ENCODE measurements at places on chromosomes 13 and 19. TPM values are rescaled to one million over a fixed set of nuclear protein-coding genes. Genes with fewer than 3 reads are reported as not detected.

DNA sequence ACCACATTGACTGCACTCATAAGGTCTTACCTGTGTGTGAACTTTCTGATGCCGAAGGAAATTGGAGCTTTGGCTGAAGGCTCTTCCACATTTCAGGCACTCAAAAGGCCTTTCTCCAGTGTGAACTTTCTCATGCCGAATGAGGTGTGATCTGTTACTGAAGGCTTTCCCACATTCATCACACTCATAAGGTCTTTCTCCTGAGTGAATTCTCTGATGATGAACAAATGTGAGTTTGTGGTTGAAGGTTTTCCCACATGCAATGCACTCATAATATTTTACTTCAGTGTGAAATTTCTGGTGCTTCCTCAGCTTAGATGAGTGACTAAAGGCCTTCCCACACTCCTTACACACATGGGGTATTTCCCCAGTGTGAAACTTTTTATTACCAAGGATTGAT, 5.7 kb downstream of the ZNF132 start:
- no peak overlapping the region for H3K4me3 ChIP-seq
- no peaks in the 10 kb centered on the region for H3K27me3 ChIP-seq
- H3K36me3 ChIP-seq: peaks cover 70% of the 10 kb centered on the region
- no peak for DNase-seq
- H3K4me1 ChIP-seq: peaks cover 3% of the 10 kb centered on the region
- H3K27ac ChIP-seq: no peak overlapping the region

- H3K4me3 ChIP-seq: no peak overlapping the region
Measured at GRCh38 chr19:2188708-2189385, 25.1 kb downstream of the DOT1L start.

GRCh38 chr13:97202761-97203160, 19.4 kb upstream of the MBNL2 start:
- H3K27me3 ChIP-seq: no peaks in the 10 kb centered on the region
- no peak for DNase-seq
- H3K4me1 ChIP-seq: no peaks in the 10 kb centered on the region

DNA sequence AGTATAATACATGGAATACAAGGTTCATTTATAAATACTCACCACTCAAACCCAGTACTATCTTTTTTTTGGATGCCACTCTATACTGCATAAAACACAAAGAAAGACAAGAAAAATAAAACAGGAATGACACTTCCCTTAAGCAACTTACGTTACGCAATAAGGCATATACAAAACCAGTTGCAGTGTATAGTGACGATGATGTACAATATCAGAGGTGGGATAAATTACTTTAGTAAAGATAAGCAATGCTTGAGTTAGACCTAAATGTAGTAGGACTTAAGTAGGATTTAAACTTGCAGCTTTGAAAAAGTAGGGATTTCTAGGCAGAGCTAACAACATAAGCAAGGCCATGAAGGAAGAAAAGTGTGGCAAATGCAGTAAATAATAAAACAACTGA, 374.9 kb downstream of the SPRY2 start:
- no peak overlapping the region for H3K4me3 ChIP-seq
- peaks cover 8% of the 10 kb centered on the region for H3K4me1 ChIP-seq
- H3K27ac ChIP-seq: no peak overlapping the region
- DNase-seq: no peak
- H3K36me3 ChIP-seq: no peaks in the 10 kb centered on the region
- H3K27me3 ChIP-seq: no peaks in the 10 kb centered on the region

GRCh38 chr13:27334774-27335435, 64.3 kb downstream of the RASL11A start:
- no peaks in the 10 kb centered on the region for H3K27me3 ChIP-seq
- no peak overlapping the region for H3K27ac ChIP-seq
- H3K4me3 ChIP-seq: no peak overlapping the region
- peaks cover 20% of the 10 kb centered on the region for H3K4me1 ChIP-seq
- H3K36me3 ChIP-seq: no peaks in the 10 kb centered on the region
- no peak for DNase-seq

GRCh38 chr13:96904232-96904631, 90.0 kb downstream of the OXGR1 start:
- no peaks in the 10 kb centered on the region for H3K4me1 ChIP-seq
- no peaks in the 10 kb centered on the region for H3K36me3 ChIP-seq
- H3K4me3 ChIP-seq: no peak overlapping the region
- no peak overlapping the region for H3K27ac ChIP-seq
- DNase-seq: no peak

- H3K36me3 ChIP-seq: no peaks in the 10 kb centered on the region
- H3K27ac ChIP-seq: no peak overlapping the region
- no peak overlapping the region for H3K4me3 ChIP-seq
- DNase-seq: no peak
Measured at GRCh38 chr13:46176756-46177155, 5.2 kb downstream of the LCP1 start.

DACH1 gene
- not detected for total RNA-seq

GRCh38 chr19:49344505-49345423, 9.6 kb downstream of the CD37 start:
- H3K4me3 ChIP-seq: no peak overlapping the region
- H3K4me1 ChIP-seq: 0 out of 2 replicates have a peak, but pooled peaks cover 3% of the 10 kb centered on the region
- H3K36me3 ChIP-seq: peaks cover 70% of the 10 kb centered on the region

DNA sequence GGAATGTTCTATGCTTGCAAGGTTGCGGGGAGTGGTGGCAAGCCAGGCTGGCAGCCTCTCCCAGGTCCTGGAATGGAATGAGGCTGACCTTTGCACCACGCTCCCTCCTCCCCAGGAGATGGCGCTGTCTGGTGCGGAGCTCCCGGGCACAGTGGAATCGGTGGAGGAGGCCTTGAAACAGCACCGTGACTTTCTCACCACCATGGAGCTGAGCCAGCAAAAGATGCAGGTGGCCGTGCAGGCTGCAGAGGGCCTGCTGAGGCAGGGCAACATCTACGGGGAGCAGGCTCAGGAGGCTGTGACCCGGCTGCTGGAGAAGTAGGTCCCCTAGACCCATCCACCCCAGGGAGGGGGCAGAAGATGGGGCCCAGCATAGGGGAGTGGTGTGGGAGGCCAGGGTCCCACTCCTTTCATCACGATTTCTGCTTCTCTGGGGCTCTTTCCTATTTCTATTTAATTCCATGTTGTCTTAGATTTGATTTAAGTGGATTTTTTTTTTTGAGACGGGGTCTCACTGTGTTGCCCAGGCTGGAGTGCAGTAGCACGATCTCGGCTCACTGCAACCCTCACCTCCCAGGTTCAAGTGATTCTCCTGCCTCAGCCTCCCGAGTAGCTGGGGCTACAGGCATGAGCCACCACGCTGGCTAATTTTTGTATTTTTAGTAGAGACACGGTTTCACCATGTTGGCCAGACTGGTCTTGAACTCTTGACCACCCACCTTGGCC, 53.2 kb upstream of the SHKBP1 start:
- no peak overlapping the region for H3K4me3 ChIP-seq

GRCh38 chr19:28504139-28504538, 708.8 kb downstream of the UQCRFS1 start:
- no peaks in the 10 kb centered on the region for H3K36me3 ChIP-seq
- no peak for DNase-seq
- H3K4me3 ChIP-seq: no peak overlapping the region
- H3K27me3 ChIP-seq: no peaks in the 10 kb centered on the region
- H3K4me1 ChIP-seq: no peaks in the 10 kb centered on the region

GRCh38 chr13:44969551-44970484, 19.5 kb downstream of the NUFIP1 start:
- no peaks in the 10 kb centered on the region for H3K27me3 ChIP-seq
- peaks cover 27% of the 10 kb centered on the region for H3K36me3 ChIP-seq
- H3K27ac ChIP-seq: no peak overlapping the region
- no peak overlapping the region for H3K4me3 ChIP-seq
- DNase-seq: peak; percentile 54
- peaks cover 4% of the 10 kb centered on the region for H3K4me1 ChIP-seq

KLK8 gene
- not detected for total RNA-seq

COX6B2 gene
- total RNA-seq: not detected

- no peaks in the 10 kb centered on the region for H3K27me3 ChIP-seq
- H3K27ac ChIP-seq: no peak overlapping the region
- H3K4me3 ChIP-seq: no peak overlapping the region
- no peak for DNase-seq
Measured at GRCh38 chr19:11324748-11325389, 14.6 kb downstream of the RAB3D start.

GRCh38 chr13:44197791-44198770, 175.5 kb upstream of the SERP2 start:
- H3K36me3 ChIP-seq: no peaks in the 10 kb centered on the region
- H3K4me1 ChIP-seq: peaks cover 20% of the 10 kb centered on the region
- no peak for DNase-seq
- H3K27ac ChIP-seq: no peak overlapping the region

DNA sequence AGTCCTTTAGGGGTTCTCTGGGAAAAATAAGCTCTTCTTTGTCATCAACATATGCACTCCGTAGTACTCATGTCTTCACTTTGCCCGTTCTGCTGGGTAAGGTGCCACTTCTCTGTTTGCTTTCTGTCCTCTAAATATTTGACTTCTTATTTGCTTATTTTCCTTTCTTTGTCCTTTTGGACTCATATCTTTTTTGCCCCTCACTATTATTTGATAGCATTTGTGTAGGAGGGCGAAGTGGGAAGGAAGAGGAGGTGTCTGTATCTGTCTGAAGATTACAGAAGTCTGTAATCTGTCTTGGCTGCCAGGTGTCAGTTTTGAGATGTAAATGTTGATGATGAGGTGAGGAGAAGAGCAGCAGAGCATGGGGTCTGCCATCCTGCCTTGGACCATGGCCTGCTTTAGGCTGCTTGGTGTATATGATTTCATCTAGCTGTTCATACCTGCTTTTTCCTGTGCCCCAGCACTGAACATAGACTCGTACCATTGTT, 30.8 kb downstream of the USPL1 start:
- no peak overlapping the region for H3K27ac ChIP-seq
- no peaks in the 10 kb centered on the region for H3K4me1 ChIP-seq
- no peak for DNase-seq
- peaks cover 43% of the 10 kb centered on the region for H3K36me3 ChIP-seq
- H3K4me3 ChIP-seq: no peak overlapping the region

DNA sequence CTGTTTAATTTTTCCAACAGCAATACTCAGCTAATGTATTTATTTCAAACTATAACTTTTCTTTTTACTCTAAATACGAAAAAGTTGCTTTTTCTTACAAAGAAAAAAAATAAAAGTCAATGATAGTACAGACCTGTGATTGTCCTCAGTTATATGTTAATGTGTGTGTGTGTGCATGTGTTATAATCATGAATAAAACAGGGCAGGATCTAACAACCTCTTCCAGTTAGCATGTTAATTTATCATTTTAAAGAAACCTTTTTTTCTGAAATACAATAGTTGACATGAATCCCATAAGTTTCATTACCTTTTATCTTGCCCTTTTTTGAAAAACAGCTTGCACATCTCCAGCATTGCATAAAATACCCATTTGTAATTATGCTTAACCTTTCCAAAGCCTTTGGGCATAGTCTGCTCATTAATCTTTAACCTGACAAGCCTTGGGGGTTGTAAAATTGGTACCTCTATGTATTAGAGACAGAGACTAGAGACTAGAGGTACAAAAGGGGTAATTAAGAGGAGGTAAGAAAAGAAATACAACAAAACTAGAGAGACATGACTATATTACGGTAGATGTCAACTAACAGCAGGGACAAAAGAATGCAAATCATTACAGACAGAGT, 828.1 kb downstream of the OLFM4 start:
- no peak overlapping the region for H3K4me3 ChIP-seq
- no peak for DNase-seq
- no peaks in the 10 kb centered on the region for H3K36me3 ChIP-seq
- no peaks in the 10 kb centered on the region for H3K4me1 ChIP-seq
- no peak overlapping the region for H3K27ac ChIP-seq
- H3K27me3 ChIP-seq: no peaks in the 10 kb centered on the region

DNA sequence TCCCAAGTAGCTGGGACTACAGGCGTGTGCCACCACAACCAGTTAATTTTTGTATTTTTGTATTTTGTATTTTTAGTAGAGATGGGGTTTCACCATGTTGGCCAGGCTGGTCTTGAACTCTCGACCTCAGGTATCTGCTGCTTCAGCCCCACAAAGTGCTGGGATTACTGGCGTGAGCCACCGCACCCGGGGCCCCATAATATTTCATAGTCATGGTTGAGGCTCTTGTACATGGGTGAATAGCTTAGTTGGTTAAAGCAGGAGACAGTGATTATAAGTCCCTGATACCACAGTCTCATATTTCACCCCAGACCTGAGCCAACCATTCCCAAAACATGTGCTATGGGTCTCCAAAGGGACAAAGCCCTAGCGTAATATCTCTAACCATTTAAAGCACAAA, 26.1 kb downstream of the MBNL2 start:
- H3K27me3 ChIP-seq: no peaks in the 10 kb centered on the region
- no peaks in the 10 kb centered on the region for H3K36me3 ChIP-seq
- peaks cover 46% of the 10 kb centered on the region for H3K4me1 ChIP-seq
- no peak for DNase-seq
- no peak overlapping the region for H3K27ac ChIP-seq
- H3K4me3 ChIP-seq: no peak overlapping the region

IL12RB1 gene
- 0.21 TPM for total RNA-seq

DPF1 gene
- 10.5 TPM for total RNA-seq

GRCh38 chr13:101728021-101728420, 275.5 kb downstream of the ITGBL1 start:
- H3K27ac ChIP-seq: no peak overlapping the region
- H3K4me1 ChIP-seq: no peaks in the 10 kb centered on the region
- H3K36me3 ChIP-seq: no peaks in the 10 kb centered on the region
- no peaks in the 10 kb centered on the region for H3K27me3 ChIP-seq
- DNase-seq: no peak
- no peak overlapping the region for H3K4me3 ChIP-seq

DNA sequence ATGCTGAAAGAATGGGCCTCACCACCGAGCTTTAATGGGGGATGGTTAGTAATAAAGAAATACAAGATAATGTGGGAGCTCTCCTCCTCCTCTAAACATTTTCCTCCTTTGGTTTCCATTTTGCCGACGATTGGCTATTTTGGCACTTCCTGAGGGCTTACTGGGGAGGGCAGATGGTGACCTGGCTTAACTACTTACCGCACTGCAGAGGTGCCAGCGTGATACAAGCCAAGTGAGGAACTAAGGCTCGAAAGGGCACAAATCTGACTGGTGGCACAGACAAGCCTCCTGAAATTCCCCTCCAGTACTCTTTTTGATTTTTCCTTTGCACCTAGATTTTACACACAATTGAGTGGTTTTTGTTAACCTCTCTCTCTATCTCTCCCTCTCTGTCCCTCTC, 53.3 kb upstream of the RAP2A start:
- H3K27ac ChIP-seq: no peak overlapping the region
- peaks cover 18% of the 10 kb centered on the region for H3K4me1 ChIP-seq
- no peak overlapping the region for H3K4me3 ChIP-seq
- H3K36me3 ChIP-seq: peaks cover 15% of the 10 kb centered on the region
- DNase-seq: no peak
- no peaks in the 10 kb centered on the region for H3K27me3 ChIP-seq

GRCh38 chr13:62704875-62705274, 1289.2 kb upstream of the PCDH20 start:
- H3K4me3 ChIP-seq: no peak overlapping the region
- no peaks in the 10 kb centered on the region for H3K4me1 ChIP-seq
- H3K36me3 ChIP-seq: no peaks in the 10 kb centered on the region
- H3K27ac ChIP-seq: no peak overlapping the region
- H3K27me3 ChIP-seq: no peaks in the 10 kb centered on the region

GRCh38 chr19:56764196-56764695, 76.3 kb downstream of the PEG3 start:
- no peaks in the 10 kb centered on the region for H3K27me3 ChIP-seq
- H3K36me3 ChIP-seq: no peaks in the 10 kb centered on the region
- no peak overlapping the region for H3K27ac ChIP-seq
- no peak for DNase-seq
- H3K4me3 ChIP-seq: no peak overlapping the region
- no peaks in the 10 kb centered on the region for H3K4me1 ChIP-seq

CD320 gene
- total RNA-seq: 113 TPM

Data from SJSA1 (cell line).